ENCODE measurements at places on chromosomes 6 and 20. TPM values are rescaled to one million over a fixed set of nuclear protein-coding genes. Genes with fewer than 3 reads are reported as not detected.

DNA sequence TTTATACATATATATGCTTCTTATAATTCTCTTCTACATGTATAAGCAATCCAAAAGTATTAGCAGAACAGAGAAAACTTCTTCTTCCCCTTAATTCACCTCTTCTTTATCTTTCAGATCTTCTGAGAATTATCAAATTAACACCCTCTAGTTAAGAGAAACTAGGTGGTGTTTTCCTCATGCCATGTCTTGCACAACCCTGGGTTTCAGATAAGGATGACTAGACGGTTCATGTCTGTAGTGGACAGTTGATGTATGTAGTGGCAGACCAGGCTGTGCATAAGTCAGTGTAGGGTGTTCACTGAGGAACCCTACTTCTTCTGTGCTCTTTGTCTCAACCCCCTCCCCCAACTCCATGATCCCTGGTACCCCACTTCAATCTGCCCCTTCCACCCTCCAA lies 187.3 kb downstream of the SAMD5 start:
- DNase-seq, result no peak

GRCh38 chr6:167684276-167685104 lies 142.2 kb upstream of the AFDN start:
- no peak for DNase-seq

GRCh38 chr6:118902726-118903125 lies 8.8 kb downstream of the ASF1A start:
- no peak for DNase-seq

MUC22 gene
- total RNA-seq, result not detected
